ENCODE measurements at places on chromosomes 13 and 19.

GRCh38 chr13:109172136-109172535 is 542.7 kb downstream of the MYO16 start:
- no peak for DNase-seq

DNA sequence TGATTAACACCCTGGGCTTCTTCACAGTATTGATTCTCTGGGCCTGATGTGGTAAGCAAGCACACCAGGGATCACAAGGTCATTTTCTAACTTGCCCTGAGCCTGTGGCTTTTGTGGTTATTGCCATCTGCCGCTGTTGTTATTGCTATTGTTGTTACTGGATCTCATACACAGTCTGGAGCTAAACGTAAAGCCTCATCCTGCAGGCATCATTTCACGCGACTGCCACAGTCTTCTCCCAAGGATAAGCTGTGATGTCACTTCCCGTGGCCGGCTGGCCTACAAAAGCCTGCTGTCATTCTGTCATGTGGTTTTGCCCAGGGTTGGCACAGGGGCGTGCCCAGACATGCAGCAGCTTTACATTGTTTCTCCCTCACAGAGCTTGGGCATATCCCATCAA is 154.0 kb upstream of the GPR12 start:
- peak; percentile 81 for DNase-seq

DNA sequence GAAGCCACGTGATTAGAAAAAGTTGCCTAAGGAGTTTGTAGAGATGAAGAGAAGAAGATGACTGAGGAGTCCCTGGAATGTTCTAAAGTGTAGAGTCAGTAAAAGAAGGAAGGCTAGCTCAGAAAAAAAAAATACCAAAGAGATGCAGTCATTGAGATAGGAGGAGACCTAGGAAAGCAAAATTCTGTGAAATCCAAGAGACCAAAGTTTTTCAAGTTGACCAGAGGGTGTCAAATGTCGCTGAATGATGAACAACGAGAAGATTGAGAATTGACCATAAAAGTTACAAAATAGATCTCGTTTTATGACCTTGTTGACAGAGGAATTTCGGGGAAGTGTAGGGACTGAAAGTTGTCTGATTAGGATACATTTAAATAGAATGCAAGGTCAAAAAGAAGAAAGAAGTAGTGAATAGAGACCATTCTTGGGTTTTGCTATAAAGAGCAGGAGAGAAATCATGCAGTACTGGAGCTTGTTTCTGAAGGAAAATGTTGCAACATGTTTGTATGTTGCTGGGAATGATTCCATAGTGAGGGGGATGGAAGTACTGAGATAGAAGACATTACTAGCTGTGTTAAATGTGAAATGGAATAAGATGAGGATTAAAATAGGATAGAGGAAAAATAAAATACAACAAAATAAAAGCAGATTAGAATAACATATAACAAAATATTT is 30.2 kb upstream of the HTR2A start:
- no peak for DNase-seq

DNA sequence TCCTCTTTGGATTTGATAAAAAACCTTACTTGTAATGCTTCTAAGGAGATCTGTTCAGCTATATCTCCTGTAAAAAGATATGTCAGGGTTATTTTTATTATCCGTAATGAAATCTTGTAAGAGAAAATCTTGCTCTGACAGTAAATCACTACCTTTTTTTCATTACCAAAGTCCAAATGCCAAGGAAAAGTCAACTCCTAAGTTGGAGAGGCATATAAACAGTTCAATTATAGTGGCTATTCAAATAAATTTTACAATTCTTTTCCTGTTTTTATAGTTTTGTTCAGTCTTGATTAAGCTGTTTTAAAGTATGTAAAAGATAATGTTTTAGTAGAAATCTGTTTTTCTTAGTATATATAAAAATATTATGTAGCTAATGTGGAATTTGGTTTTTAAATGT is 9.0 kb downstream of the KCTD4 start:
- no peak for DNase-seq

DNA sequence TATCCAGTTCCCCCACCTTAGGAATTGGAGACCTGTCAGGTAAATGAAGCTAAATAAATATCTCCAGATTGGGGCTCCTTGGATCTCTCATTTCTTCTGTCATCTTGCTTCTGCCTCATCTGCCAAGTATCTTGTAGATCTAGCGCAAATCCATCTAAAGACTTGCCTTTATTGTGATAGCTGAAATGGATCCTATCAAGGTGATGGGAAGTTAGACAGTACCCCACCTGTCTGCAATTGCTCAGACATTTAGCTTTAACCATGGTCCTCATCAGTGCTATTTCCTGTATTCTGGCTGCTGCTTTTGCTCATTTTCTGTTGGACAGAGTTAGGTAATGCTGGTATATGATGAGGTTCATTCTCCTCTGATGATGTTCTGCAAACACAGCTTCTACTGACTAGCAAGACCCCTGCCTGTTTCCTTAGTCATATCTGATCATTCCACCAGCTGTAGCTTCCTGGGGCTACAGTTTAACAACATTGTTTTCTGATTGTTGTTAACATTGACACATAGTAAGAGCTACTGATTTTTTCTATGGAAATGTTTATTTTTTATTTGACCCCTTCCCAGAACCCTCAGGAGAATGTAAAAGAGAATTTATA is 340.0 kb downstream of the DCT start:
- DNase-seq: no peak

DNA sequence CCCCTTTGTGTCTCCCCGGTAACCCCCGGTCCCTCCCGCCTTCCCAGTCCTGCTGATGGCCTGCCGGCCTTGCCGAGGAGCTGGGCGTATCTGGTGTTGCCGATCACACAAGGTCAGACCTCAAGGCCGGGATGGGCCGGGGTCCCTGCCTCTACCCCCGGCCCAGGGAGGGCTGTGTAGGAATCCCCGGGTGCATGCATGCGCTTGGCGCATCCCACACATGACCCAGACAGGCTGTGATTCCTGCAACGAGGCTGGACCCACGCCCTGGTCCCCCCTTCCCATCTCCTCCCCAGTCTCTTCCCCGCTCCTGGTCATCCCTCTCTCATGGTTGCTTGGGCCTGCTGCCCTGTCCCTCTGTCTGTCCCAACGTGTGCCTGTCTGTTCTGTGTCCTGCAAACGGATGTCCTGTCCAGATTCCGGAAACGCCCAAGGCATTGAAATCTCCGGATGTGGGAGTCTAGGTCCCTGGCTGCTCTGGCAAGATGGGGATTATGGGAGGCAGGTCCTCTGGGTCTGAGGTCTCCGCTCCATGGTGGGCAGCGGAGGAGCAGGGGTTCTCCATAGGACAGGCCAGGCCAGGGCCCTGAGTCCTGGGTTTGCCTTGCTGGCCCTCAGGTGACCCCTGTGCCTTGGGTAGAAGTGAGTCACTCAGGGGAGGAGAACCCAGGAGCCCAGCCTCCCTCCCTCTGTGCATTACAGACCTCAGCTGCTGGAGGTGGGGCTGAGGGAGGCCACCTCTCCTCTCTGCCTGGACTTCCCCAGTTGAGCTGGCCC is 1.6 kb downstream of the PKN1 start:
- peak; percentile 61 for DNase-seq

DNA sequence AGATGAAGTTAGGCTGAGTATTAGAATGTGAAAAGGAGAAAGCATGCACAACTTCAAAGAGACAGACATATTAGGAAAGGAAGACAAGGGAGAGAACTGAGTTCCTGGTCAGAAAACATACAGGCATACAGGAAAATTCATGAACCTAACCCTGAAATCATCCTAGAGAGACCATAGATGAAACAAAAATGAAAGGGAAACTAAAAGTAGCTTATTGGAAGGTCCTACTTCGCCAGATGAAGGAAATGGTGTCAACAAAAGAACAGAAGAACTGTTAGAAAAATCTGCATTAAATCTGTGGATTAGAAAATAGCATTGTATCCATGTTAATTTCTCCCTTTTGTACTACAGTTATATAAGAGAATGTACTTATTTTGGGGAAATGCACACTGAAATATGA is 169.0 kb upstream of the UFM1 start:
- DNase-seq: no peak

GRCh38 chr13:44874886-44875630 is 114.2 kb downstream of the NUFIP1 start:
- DNase-seq: no peak

GRCh38 chr13:44661936-44662335 is 85.8 kb upstream of the TSC22D1 start:
- DNase-seq: no peak

GRCh38 chr13:104837756-104838155 is 1697.7 kb downstream of the EFNB2 start:
- DNase-seq: peak; percentile 3

DNA sequence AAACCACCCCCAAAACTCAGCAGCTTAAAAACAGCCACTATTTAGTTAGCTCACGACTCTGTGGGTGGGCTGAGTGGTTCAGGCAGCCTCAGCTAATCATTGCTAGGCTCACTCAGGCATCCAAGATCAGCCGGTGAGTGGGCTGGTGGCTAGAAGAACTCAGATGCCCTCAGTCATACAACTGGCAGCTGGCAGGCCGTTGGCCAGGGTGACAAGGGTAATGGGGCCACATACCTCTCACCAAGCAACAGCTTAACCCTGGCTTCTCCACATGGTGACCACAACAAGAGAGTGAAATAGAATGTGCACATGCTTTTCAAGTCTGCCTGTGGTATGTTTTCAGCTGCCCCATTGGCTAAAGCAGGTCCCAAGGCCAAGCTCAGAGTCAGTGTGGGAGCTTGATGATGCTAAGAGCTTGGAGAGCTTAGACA is 435.4 kb upstream of the TSHZ3 start:
- DNase-seq: no peak

- DNase-seq: peak; percentile 94
Measured at GRCh38 chr13:22114630-22115311, 443.9 kb downstream of the FGF9 start.

DNA sequence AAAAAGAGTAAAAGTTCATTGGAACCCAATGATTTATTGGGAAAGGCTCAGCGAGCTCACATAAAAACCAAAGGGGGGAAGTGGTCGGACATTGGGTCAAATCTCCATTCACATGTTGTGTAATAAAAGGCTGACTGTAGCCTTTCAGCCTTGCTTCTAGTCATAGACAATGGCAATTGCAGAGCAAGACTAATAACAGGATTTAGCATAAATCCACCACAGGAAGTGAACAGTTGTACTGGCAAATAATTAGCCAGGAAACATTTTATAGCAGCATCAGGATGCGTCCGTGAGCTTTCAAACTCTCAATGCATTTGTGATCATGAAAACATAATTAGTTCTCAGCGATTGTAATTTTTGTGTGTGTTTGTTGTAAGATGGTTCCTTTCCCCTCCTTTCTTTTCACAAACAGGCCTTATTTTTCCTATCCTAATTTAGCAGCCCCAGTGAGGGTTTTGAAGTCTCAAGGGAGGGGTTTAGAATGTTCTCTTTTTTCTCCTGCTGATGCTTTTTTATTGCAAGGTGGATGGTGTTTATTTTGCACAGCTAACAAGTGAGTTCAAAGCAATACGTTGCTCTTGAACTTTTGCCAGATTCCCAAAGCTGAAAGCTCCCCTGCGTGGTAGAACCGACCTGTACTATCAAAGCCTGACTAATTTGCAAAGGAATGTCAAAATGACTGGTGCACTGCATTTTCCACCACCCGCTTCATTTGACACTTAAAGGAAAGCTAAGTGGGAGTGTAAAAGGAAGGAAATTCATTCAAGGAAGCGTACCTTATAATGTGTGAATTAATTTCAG is 105.6 kb downstream of the SPRY2 start:
- peak; percentile 33 for DNase-seq

DNA sequence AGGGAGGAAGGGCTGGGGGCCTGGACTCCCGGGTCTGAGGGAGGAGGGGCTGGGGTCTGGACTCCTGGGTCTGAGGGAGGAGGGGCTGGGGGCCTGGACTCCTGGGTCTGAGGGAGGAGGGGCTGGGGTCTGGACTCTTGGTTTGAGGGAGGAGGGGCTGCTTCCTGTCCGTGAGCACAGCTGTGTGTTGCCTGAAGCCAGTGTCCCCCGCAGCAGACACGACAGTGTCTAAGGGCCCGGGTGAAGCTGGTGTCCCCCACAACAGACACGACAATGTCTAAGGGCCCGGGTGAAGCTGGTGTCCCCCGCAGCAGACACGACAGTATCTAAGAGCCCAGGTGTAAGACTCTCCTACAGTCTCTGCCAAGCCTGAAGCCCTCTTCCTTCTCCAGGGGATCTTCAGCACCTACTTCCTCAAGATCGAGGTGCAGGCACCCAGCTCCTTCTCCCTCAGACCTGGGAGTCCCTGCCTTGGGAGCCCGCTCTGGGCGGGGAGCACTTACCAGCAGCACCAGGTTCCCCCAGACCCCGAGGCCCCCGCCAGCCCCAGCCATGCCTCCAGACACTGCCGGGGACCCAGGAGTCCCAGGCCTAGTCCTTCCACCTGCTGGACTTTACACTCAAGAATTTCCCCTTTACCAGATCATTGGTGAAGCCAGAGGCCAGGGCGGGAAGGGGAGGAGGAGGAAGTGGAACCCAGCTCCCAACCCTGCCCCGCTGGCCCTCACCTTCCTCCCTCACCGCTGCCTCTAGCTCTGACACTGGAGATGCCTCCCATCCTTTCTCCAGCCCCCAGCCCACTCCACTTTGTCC is at the start of gene PTPRH:
Gene PTPRH (minus strand): TSS at position 622 of the 813 bp plus-strand sequence. CDS start 68 bp downstream, at position 554.
- no peak for DNase-seq

- no peak for DNase-seq
Measured at GRCh38 chr13:98890925-98891324, 86.9 kb downstream of the DOCK9 start.

- DNase-seq: no peak
Measured at GRCh38 chr13:30796631-30797601, 61.6 kb downstream of the ALOX5AP start.

GRCh38 chr13:28459911-28460310 is 35.0 kb downstream of the FLT1 start:
- DNase-seq: no peak

DNA sequence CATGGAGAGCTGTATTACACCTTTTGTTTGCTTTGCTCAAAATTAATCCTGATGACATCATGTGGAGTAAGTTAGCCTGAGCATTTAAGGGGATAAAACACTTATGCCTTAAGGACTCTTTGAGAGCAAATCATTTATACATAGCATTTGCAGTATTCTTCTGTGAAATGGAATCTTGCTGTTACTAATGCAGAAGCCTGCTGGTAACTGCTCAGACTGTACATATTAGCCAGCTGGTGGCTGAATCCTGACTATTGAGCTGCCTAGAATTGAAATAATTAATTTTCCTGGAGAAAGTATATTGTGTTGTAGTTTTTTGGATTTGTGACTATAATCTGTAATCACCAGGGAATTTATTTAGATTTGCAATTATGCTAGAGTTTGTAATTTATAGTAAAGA is 363.2 kb downstream of the GPC6 start:
- no peak for DNase-seq

DNA sequence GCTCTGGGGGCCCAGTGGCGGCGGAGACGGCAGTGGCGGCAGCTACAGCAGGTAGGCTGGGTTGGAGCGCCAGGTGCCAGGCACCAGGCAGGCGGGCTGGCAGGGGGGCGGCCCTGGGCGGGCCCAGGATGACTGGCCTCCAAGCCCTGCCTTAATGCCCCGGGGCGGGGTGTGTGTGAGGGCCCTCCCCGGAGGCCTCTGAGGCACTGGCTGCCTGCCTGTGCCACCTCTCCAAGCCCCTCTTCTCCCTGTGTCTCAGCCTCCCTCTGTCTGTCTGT is at the start of gene KLK11:
Gene KLK11 (minus strand): TSS at position 63 of the 278 bp plus-strand sequence. CDS start 985 bp downstream, outside the sequence.
- DNase-seq: no peak

GRCh38 chr13:105007166-105007808 is 1528.2 kb downstream of the EFNB2 start:
- no peak for DNase-seq

GRCh38 chr13:109646423-109646822 is 140.0 kb downstream of the IRS2 start:
- DNase-seq: no peak

- DNase-seq: peak; percentile 85
Measured at GRCh38 chr13:20160306-20161274, at the start of gene GJA3. Gene GJA3 (minus strand): TSS chr13:20161052. CDS start chr13:20143288, 17,764 bp downstream.
